NK-92 treated with Interleukin-12 subunit alpha and Interleukin-12 subunit beta, amount 100 ng/mL, for 24 hours (cell line): ENCODE measurements at places on chromosomes 12 and 14.
A peak's percentile ranks its signal among the peaks of the same experiment; 100 is the strongest.

DNA sequence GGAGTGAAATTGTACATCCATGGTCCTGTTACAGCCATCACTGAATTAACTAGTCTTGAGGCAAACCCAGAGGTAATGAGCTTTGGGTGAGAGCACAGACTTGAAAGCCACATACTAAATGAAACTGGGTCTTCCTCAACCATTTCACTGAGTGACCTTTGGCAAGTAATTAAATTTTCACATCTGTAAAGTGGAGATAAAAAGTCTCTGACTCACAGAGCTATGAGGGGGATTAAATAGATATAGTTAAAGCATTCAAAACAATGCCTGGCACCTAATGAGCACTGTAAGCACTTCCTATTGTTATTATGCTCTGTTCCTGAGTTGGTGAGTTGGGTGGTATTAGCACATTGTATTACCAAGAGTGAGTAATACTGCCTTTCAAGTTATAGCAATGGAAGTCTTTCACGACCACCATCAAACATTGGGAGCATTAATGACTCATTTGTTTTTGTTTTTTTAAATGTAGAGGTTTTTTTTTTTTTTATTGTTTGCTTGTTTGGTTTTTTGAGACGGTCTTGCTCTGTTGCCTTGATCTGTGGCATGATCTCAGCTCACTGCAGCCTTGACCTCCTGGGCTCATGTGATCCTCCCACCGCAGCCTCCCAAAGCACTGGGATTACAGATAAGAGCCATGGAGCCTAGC, 12.5 kb upstream of the STRN3 start:
- DNase-seq = no peak

DNA sequence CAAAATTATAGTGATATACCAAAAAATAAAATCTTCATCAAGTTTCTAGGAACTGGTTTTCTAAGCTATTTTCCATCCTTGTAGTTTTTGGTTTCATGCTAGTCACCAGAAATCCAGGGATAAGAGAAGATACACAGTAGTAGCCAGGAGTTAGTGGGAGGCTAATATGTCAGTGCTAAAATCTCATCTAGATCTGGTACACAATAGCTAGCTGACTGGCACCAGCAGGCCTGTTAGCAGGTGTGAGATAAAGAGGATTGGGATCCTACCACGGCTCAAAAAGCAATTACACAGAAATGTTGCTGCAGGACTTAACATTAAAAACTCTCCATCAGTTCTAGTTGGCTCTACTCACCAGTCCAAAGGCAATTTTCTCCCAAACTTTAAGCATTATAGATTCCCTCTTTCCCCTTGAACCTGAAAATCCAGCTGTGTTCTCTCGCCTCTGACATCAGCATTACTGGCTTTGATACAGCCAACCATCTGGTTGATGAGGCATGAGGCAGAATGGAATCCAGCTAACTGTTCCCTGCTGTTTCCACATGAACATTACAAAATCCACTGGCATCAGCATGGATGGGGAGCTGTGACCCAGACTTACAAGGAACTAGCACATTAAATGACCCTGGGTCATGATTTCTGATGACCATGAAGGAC, 41.8 kb upstream of the CCDC196 start:
- DNase-seq = no peak

GRCh38 chr12:118429688-118430383, 53.5 kb downstream of the SUDS3 start:
- DNase-seq = no peak

DNA sequence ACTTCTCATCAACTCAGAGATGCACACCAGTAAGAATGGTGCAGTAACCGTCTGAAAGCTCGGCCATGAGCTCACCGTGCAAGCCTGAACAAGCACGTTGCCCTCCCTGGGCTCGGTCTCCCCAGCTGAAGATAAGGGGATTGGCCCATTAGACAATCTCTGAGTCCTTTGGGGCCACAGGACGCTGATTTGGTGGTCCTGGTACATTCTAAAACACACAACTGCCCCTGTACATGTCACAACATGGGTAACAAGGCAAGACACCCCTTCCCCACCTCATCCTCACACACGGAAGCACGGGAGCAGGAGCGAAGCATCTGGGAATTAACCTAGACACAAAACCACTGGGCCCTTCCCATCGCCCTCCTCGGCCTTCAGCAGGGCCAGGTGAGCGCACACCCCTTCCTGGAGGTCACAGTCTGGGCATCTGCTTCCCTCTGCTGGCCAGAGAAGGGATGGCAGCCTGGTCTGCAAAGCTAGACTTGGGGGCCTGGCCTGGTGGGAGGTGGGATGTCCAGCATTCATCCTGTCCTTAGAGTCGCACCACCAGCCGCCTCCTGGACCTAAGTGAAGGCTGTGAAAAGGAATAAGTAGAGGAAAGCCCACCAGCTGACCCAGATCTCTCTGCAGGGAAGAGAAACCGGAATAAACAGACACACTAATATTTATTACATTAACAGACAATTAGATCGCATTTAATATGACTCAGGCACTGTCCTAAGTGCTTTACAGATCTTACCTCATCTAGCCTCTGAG, 18.9 kb upstream of the SMUG1 start:
- peak; percentile 49 for DNase-seq

- DNase-seq = no peak
Measured at GRCh38 chr12:94831081-94831751, 172.3 kb downstream of the NDUFA12 start.
